ENCODE measurements at places on chromosomes 2 and 18. TPM values are rescaled to one million over a fixed set of nuclear protein-coding genes. Genes with fewer than 3 reads are reported as not detected.

The KCNF1 gene
- total RNA-seq, result 20.0 TPM

The ALLC gene
- total RNA-seq, result under 0.01 TPM

The LYPD6 gene
- 9.4 TPM for total RNA-seq

GRCh38 chr2:78992451-78992806, 33.1 kb upstream of the REG3G start:
- peak; percentile 46 for DNase-seq

GRCh38 chr2:135762022-135762421, 20.4 kb downstream of the UBXN4 start:
- no peak for DNase-seq

DNA sequence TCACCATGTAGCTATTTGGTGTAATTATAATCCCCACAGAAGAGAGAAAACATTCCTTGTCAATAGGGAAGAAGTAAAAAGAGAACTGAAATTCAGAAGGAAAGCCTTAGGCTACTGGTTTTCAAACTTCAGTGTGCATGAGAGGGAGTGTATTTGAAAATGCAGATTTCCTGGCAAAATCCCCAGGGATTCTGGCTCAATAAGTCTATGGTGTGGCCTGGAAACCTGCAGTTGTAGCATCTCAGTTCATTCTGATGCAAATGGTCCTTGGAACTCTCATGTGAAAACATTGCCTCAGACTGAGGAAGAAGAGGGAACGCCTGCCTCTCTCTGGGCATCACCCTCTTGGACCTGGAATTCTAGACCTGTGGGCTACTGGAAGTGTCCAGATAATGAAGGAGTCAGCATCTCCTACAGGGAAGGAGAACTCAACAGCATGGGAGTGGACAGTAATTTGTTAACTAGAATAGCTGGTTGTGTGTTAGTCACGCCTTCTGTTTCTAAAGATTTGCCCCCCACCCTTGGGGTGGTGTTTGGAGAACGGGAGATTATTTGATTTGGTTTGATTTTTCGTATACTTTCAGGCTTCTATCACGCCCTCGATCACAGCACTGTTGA, 21.3 kb downstream of the COL4A3 start:
- no peak for DNase-seq

GRCh38 chr2:30663806-30664205, 143.4 kb downstream of the CAPN13 start:
- no peak for DNase-seq

DNA sequence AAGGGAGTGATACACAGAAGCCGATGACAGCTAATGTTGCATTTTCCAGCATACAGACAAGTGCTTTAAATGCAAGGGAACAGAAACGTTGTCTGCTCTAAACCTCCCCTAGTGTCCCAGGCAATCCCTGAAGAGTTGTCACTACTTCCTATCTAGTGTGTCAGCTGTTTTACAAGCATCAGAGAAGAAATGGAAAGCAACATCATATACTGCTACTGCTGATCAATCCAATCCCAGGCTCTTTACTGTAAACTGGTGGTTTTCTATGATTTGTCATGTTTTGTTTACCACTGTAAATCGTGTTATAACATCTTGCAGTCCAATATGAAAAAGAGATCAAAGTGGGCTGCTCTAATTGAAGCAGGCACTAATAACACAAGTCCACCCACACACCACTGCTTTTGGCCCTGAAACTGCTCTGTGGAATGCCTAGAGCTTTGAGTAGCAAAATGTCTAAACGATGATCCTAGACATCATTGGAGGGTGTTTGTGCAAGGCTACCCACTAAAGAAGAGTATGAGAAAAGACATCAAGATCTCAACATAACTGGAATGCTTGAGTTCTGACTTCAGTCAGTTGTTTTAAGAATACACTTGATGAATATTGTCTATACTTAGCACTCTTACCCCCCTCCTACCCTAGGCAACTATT, 18.1 kb upstream of the ROCK1 start:
- no peak for DNase-seq

DNA sequence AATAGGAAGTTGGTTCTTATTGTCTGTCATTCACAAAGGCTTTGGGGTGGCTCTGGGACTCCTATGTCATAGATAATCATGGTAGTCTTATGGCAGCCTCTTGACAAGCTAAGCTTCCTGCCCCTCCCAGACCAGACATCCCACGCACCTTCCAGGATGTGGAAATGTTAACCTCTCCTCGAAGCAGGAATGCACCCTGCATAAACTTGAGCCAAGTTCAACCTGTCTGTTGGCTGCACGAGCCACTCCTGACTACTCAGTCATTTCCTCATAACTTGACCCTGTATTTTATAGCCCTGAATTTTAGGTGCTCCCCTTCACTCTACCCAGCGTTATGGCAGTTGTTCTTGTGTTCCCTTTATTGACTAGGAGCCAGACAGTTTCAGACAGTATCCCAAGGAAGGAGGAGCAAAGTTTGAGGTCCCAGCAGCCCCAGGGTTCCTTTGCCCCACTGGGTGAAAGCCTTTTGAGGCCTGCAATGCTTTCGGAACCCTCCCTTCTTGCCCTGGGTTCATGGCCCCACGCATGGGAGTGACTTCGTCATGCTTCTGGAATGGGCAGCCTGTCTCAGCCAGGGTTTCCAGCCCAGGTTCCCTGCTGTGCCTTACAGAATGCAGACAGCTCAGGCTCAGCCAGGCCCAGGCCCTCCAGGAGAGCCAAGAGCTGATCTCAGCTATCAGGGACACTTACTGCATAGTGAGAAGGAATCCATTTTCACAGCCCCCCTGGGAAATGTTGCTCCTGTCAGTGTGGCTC, 15.6 kb upstream of the INO80C start:
- no peak for DNase-seq

- DNase-seq, result no peak
Measured at GRCh38 chr2:223855426-223855825, 18.0 kb upstream of the AP1S3 start.

DNA sequence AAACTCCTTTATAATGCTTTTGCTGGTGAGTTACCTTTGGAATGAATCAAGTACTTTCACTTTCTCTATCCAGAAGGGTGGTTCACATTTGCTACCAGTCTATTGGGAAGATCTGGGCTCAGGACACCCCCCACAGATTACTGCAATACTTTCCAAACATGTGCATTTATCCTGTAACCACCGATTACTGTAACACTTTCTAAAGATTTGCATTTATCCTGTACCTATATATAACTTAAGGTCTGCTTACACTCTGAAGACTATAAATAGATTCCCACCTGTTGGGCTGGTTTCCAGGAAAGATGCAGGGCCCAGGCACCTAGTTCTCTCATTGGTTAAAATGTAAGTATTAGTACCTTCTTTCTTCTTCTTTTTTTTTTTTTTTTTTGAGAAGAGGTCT, 113.0 kb upstream of the NEDD4L start:
- DNase-seq, result no peak

DNA sequence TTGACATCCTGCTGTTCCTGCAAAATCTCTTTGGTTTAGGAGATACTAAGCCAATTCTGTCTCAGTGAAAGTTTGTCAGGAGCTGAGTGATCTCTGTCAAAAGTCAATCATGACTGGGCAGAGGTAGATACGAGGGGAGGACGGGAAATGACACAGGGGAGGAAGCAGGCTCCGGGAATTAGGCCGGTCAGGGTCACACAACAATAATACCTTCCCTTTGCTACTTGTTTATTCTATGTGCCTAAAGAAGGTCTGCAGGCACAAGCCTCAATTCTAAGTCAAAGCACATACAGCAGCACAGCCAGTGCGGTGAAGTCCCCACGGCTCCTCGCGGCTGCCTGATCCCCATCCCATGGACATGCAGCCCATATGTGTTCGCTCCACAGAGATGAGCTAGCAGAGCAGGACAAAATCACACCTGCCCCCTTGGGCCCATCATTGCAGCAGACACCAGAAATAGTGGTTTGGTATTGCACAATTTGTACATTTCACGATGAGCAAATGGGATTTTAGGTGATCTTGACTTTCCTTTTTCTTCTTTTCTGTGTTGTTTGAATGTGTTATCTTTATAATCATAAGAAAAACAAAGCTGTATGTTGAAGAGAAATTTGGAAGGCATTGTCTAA, 141.4 kb downstream of the VAPA start:
- no peak for DNase-seq

DNA sequence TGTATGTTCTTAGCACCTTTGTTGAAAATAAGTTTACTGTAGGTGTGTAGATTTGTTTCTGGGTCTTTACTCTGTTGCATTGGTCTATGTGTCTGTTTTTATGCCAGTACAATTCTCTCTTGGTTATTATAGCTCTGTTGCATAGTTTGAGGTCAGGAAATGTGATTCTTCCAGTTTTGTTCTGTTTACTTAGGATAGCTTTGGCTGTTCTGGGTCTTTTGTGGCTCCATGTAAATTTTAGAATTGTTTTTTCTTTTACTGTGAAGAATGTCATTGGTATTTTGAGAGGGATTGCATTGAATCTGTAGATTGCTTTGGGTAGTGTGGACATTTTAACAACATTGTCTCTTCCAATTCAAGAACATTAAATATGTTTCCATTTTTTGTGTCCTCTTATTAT, 69.1 kb downstream of the ANKRD62 start:
- DNase-seq, result no peak

All from frontal cortex (tissue), 4 donors.